EL (cell line): ENCODE measurements at places on chromosomes 6 and 20.

GRCh38 chr6:119173249-119174084 is 95.0 kb upstream of the FAM184A start:
- no peak for DNase-seq

GRCh38 chr6:154481521-154482013 is 28.9 kb downstream of the CNKSR3 start:
- DNase-seq = no peak

- peak; percentile 45 for DNase-seq
Measured at GRCh38 chr20:41697861-41698559, 79.8 kb upstream of the CHD6 start.

DNA sequence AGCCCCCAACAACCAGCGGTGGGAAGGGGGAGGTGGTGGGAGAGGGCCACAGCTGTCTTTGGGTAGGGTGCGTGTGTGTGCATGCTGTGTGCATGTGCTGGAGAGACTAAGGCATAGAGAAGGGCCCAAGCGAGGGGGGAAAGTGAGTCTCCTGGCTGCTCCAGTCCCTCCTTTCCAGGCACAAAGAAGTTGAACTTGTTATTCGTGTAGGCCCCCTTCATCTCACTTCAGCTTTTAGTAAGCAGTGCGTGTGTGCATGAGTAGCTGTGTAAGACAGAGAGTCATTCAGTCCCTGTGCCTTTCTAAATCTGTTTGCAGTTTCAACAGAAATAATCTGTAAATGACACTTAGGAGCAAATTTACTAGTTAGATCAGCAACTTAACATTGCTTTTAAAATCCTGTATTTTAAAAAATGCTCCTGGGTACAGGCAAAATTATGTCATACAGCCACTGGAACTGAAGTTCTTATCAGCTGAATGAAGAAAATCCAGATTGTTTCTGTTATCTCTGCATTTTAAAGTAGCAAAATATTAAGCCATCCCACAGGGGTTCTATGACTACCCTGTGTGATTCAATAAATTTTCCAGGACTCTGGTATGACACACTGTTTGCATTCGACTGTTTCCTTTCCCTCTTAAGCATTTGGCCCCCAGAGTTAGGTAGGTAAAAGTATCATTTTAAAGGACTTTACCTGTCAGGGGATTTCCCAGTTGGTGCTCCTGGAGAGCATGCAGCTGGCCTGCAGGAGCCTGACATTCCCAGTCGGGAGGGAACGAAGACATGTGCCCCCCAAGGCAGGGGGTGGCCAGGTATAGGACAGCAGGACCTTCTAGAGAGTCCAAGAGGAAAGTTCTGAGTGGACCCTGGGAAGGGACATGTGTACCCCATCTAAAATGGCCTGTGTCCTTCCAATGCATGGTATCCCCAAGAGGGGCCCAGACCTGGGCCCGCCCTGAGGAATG is 39.0 kb downstream of the MTRES1 start:
- DNase-seq = no peak

GRCh38 chr6:109447087-109447486 is 6.6 kb downstream of the SMPD2 start:
- no peak for DNase-seq

- no peak for DNase-seq
Measured at GRCh38 chr6:17501982-17502704, 98.0 kb upstream of the FAM8A1 start.

GRCh38 chr6:108497883-108498282 is 62.8 kb upstream of the FOXO3 start:
- peak; percentile 24 for DNase-seq

GRCh38 chr6:10696655-10697054 is 1.9 kb downstream of the PAK1IP1 start:
- no peak for DNase-seq

- DNase-seq = no peak
Measured at GRCh38 chr20:17138237-17138636, 88.6 kb upstream of the PCSK2 start.

DNA sequence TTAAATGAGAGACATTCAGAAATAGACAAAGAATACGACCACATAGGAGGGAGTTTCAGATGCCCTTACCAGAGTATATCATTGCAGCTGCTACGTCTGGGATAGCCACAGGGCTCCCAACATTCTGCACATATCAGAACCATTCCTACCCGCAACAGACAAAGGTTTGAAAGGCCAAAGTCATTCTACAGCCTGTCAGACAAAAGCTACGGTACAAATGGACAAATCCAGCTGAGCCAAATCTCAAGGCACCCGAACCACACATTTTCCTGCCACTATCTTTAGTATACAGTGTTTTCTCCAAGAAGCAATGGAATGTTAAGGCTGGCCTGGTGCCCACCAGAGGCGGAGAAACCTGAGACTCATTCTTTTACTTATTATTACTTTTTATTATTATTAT is 30.5 kb upstream of the LYRM2 start:
- DNase-seq = no peak

- no peak for DNase-seq
Measured at GRCh38 chr6:537114-537513, 119.8 kb downstream of the HUS1B start.

DNA sequence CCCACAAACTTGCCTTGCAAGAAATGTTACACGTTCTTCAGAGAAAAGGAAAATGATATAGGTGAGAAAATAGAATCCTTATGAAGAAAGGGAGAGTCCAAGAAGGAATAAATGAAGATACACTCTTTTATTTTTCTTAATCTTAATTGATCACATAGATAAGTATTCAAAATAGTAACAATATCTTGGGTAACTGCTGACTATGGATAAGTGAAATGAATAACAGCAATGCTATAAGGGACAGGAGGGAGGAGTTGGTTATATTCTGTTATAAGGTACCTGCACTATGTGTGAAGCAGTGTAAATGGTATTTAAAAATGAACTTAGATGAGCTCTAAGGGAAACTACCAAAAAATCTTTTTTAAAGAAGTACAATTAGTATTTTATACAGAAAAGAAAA is 38.3 kb downstream of the RANBP9 start:
- no peak for DNase-seq

DNA sequence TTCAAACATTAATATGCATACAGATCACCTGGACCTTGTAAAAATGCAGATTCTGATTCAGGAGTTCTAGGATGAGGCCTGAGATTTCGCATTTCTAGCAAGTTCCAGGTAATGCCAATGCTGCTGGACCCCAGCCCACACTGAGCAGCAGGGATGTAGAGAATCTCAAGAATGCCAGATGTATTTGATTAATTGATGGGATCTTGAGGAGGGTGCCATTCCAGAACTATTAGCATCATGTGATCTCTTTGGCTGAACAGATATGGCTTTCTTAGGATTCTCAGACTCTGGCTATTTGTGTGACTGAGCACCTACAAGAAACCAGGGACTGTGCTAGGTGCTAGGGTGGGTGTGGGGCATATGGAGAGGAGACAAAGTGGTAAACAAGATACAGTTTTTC is 16.5 kb upstream of the SNX3 start:
- DNase-seq = peak; percentile 5

DNA sequence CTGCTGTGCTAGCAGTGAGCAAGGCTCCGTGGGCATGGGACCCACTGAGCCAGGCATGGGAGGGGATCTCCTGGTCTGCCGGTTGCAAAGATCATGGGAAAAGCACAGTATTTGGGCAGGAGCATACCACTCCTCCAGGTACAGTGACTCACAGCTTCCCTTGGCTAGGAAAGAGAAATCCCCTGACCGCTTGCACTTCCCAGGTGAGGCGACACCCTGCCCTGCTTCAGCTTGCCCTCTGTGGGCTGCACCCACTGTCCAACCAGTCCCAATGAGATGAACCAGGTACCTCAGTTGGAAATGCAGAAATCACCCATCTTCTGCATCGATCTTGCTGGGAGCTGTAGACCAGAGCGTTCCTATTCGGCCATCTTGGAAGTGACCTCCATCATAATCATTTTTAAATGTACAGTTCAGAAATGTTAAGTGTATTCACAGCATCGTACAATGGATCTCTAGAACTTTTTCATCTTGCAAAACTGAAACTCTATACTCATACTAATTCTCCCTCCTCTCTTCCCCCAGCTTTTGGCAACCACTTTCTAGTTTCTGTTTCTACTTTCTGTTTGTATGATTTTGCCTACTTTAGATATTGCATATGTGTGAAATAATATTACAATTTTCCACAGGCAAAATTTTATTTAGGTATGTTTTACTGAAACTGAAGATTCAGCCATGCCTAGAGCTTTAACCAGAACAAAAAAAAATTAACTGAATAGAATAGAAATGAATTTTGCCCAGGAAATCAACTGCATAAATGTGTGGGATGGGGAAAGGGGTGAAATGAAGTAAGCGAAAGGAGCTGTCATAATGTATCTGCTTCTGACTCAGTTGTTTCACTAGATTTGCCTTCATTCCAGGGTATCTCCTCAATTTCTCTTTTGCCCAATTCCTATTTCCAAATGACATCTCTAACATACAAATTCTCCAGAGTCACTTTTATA is 100.0 kb downstream of the RWDD2A start:
- no peak for DNase-seq

- no peak for DNase-seq
Measured at GRCh38 chr6:155404937-155405336, 50.7 kb downstream of the NOX3 start.

GRCh38 chr6:96522465-96523009 is 931 bp downstream of the UFL1 start:
- DNase-seq = peak; percentile 19

DNA sequence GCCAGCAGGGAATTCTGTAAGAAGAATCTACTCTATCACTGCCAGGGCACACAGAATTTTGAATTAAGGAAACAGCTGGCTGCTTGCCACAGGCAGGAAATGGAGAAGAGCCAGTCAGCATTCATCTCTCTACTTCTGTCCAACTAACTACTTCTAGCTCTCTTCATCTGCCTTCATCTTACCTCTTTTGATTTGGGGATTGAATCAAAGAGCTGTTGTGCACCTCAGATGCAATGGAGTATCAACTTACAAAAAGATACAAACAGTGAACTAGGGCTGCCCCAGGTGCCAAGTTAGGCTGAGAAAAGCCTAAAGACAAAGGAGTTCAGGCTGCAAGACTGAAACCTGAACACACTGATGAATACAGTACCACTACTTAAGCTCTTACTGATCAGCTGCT is 82.0 kb downstream of the PTPRK start:
- DNase-seq = no peak

- no peak for DNase-seq
Measured at GRCh38 chr6:129513471-129513870, 196.5 kb downstream of the ARHGAP18 start.

GRCh38 chr6:107132330-107132954 is 17.1 kb upstream of the BEND3 start:
- peak; percentile 29 for DNase-seq

- DNase-seq = no peak
Measured at GRCh38 chr20:1952737-1953530, 40.9 kb downstream of the PDYN start.

GRCh38 chr6:11368760-11369159 is 136.3 kb upstream of the NEDD9 start:
- no peak for DNase-seq

GRCh38 chr6:164942271-164942670 is 367.1 kb downstream of the C6orf118 start:
- no peak for DNase-seq

DNA sequence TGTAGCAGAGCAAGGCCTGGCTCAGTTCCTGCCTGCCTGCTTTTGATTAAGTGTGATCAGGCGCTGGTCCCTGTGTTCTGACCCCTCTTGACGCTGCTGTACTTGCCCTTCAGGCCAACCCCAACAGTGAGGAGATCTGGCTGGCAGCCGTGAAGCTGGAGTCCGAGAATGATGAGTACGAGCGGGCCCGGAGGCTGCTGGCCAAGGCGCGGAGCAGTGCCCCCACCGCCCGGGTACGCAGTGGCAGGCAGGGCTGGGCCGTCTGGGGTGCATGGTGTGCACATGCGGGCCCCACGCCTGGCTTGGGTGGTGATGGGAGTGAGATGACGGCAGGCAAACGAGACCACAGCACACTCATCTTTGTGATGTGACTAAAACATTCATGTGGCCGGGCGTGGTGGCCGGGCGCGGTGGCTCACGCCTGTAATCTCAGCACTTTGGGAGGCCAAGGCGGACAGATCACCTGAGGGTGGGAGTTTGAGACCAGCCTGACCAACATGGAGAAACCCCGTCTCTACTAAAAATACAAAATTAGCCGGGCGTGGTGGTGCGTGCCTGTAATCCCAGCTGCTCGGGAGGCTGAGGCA is 10.1 kb upstream of the C20orf204 start:
- no peak for DNase-seq

DNA sequence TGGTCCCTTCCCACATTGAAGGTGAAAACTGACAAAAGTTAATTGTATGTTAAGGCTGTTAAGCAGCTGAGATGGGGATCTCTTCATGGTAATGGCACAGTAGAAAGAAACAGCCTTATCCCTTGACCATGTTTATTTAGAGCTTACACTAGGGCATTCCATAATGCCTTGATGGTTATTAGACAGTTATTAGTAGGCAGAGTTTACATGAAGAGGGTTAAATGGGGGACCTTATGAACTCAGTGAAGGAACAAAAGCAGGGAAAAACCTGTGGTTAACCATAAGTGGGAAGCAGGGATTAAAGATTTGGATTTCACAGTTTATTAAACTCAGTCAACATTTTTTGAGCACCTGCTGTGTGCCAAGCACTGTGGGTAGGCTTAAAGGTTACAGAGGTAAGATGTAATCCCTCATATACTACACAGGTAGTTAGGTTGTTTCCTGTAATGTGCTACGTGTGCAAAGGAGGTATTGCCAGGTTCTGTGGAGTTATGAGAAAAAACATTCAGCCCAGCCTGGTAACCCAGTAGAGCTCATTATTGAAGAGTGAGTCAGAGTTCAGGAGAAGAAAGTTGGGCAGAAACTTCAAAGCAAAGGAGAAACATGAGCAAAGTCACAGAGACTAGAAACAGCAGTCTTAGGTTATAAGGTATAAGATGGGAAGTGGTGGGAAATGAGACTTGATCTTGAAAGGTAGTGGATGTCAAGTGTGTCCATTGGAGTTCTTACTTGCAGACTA is 32.3 kb upstream of the GNRH2 start:
- DNase-seq = peak; percentile 52

GRCh38 chr6:157985378-157986155 is 3.9 kb downstream of the SYNJ2 start:
- DNase-seq = peak; percentile 41

DNA sequence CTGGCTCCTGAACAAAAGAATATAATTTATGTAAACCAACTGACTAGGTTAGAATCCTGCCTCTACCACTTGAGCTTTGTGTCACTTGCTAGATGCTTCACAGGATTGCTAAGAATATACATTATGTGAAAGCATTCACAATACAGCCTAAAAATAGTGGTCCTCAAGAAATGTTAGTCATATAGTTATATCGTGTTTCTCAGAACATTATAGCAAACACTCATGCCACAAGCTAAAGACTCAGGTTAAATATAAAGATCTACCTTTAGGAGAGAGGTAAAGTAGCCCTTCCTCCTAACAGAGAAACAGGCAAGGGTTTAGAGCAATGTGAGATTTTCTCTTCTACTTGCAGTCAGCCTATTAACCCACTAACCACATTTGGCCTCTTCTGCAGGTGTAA is 17.8 kb upstream of the ALDH8A1 start:
- no peak for DNase-seq

GRCh38 chr6:34310817-34311216 is 62.0 kb upstream of the SMIM29 start:
- no peak for DNase-seq

GRCh38 chr20:53929974-53930650 is 140.3 kb downstream of the BCAS1 start:
- DNase-seq = no peak

- DNase-seq = no peak
Measured at GRCh38 chr20:40309731-40310130, 379.3 kb downstream of the MAFB start.
